ENCODE measurements at places on chromosomes 3 and 15.

- no peak for DNase-seq
Observed at GRCh38 chr15:47398594-47398993, 318.7 kb upstream of the SEMA6D start.

DNA sequence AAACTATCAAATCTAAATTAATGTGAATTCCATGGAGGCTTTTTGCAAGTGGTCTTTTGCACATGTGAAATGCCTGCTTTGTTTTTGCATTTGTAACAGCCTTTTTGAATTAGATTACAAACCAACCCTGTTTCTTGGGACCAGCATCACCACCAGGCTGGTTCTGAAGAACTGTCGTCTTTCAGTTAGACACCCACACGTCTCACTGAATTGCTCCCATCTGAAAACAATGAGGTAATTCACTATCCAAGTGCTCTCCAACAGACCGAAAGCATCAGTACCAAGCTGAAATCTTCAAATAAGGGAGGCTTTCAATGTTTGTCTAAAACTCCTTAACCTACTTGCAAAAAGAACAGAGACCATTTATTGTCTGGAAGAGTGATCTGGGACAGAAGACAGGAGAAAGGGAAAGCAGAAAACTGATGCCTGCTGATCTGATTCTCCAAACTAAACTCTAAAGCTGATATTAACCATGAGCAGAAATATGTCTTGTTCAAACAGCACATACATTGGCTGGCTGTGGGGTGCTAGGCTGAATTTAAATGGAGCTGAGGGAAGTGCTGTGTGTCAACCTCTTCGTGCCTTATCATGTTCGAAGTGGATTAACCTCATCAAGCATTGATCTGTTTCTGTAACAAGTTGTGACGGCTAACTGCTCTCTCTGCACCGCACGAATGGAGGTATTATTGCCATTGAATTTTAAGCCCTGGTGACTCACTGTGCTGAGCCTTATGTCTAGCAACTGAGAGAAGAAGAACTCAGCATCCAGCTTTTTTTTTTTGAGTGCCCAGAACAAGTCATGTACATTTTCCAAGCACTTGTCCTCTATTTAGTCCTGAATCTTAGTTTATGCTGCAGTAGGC lies 213.7 kb upstream of the P2RY1 start:
- DNase-seq: no peak

DNA sequence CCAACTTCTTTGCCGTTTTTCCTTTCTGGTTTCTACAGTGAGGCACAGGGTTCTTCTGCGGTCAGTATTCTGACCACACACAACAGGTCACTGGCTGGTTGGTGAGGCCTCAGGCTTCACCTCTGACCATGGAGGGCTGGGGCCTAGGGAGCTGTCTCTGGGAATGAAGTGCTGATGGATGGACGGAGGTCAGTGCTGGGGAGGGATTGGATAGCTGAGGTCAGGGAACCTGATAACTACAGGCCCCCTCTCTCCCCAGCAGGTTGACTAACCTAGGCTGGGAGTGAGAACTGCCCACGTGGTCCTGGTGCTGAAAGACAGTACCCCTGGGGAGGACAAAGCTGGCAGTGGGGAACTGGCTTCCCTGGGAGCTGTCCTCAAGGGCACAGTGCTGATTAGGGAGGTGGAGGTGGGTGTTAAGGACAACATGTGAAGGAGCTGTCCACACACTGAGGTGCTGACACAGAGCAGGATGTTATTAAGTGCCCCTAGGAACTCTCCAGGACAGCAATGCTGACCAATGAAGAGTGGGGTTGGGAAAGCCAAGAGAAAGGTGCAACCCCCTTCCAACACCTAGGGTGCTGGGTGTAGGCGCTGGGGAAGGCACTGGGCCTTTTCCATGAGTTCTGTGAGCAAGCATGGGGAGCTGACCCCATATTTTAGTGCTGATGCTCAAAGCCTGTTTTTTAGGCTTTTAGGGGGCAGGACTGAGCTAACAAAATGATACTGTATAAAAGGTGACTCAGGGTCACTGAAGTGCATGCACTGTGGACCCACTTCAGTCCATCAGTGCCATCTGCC lies 45.2 kb downstream of the ATP2B2 start:
- DNase-seq: no peak

GRCh38 chr3:67946436-67946835 lies 292.0 kb upstream of the SUCLG2 start:
- DNase-seq: no peak

- DNase-seq: no peak
Observed at GRCh38 chr3:143207338-143207961, 87.9 kb downstream of the CHST2 start.

All from NCI-H2107 (cell line).